ENCODE measurements at places on chromosomes 16 and 17. TPM values are rescaled to one million over a fixed set of nuclear protein-coding genes. Genes with fewer than 3 reads are reported as not detected.

GRCh38 chr16:76193906-76194615, 83.1 kb upstream of the CNTNAP4 start:
- no peak for DNase-seq

GRCh38 chr17:32396343-32396742, 46.4 kb downstream of the ZNF207 start:
- DNase-seq = no peak

- DNase-seq = no peak
Observed at GRCh38 chr17:73749337-73749823, 105.1 kb upstream of the SDK2 start.

- no peak for DNase-seq
Observed at GRCh38 chr16:61296814-61297213, 739.4 kb downstream of the CDH8 start.

TMEM88 gene
- 11.5 TPM for total RNA-seq

TBC1D28 gene
- not detected for total RNA-seq
